ENCODE measurements at places on chromosomes 6 and 20.

DNA sequence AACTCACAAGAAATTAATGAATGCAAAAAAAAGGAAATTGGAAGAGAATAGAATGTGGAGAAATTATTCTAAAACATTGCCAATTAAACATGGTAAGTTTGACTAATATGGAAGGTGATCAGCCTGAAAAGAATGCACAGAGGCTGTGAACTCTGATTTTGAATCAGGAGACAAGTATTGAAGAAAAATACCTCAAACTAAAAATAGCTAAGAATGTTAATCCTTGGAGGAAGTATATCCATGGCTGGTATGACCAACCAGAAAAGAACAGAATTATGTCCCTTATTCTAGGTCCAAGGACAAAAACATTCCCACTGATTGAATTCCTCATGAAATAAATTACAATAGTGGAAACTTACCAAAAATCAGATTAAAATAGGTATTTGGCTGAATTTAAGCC lies 7.3 kb upstream of the RIMS1 start:
- no peak for DNase-seq

DNA sequence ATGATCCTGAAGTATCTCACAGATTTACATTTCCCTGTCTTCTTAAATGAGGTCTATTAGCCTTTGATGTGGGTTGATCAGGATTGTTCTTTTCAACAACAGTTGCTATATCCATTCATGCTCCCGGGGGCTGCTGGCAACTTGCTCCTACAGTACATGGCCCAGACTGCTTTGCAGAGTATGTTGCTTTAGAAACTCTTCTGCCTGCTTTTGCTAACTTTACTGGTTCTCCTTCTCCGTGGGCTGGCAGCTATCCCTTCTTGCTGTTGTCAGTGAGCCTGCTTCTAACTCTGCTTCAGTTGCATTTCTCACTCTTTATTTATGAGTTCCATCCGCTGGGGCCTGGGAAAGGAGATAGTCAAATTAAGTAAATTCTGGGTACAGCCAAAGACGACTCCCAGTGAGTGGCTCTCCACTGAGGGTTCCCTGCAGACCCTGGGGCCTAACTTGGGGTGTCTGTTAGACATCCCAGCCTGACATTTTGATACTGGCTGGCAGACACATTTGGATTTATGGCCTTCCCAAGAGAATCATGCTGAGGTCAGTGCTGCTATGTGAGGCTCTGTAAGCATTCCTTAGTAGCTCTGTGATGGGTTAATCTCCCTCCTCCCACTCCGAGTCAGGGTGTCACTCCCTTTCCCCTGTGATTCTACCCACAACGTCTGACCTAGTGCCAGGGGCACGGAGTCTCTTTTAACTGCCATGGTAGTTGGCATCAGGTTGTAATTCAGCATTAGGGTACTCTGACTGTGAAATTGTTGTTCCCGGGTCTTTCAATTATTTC lies 73.6 kb downstream of the SLX4IP start:
- no peak for DNase-seq

GRCh38 chr20:33277471-33278441 lies 5.3 kb upstream of the BPIFB1 start:
- no peak for DNase-seq

- DNase-seq: no peak
Measured at GRCh38 chr20:31860390-31861134, 9.8 kb downstream of the DUSP15 start.

- peak; percentile 82 for DNase-seq
Measured at GRCh38 chr20:51318058-51318949, 224.2 kb downstream of the NFATC2 start.

DNA sequence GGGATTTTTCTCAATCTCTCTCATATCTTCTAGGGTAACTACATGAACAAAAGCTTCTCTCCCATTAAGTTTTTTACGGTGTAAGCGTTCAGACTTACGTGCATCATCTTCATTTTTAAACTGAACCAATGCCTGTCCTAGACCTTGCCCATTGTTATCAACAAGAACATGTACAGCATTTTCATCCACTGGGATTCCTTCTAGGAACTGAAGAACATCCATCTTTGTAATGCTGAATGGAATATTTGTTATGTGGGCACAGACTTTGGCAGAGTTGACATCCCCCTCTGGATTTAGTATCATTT lies 11.3 kb downstream of the CPNE1 start:
- no peak for DNase-seq

GRCh38 chr6:67252663-67253062 lies 1382.4 kb upstream of the ADGRB3 start:
- no peak for DNase-seq

- peak; percentile 20 for DNase-seq
Measured at GRCh38 chr20:45949542-45950329, 15.3 kb downstream of the PCIF1 start.

GRCh38 chr20:24663496-24663895 lies 194.1 kb downstream of the SYNDIG1 start:
- no peak for DNase-seq

- DNase-seq: no peak
Measured at GRCh38 chr6:40714143-40714542, 127.0 kb upstream of the LRFN2 start.

GRCh38 chr20:16145919-16146318 lies 427.3 kb downstream of the KIF16B start:
- no peak for DNase-seq

GRCh38 chr6:10460096-10460495 lies 45.2 kb upstream of the TFAP2A start:
- no peak for DNase-seq

GRCh38 chr6:161476711-161477110 lies 202.8 kb upstream of the AGPAT4 start:
- no peak for DNase-seq

- DNase-seq: no peak
Measured at GRCh38 chr6:132368916-132369481, 32.3 kb downstream of the MOXD1 start.

- peak; percentile 71 for DNase-seq
Measured at GRCh38 chr6:6856538-6857523, 250.9 kb upstream of the RREB1 start.

GRCh38 chr6:66429210-66429609 lies 722.2 kb upstream of the EYS start:
- DNase-seq: no peak

DNA sequence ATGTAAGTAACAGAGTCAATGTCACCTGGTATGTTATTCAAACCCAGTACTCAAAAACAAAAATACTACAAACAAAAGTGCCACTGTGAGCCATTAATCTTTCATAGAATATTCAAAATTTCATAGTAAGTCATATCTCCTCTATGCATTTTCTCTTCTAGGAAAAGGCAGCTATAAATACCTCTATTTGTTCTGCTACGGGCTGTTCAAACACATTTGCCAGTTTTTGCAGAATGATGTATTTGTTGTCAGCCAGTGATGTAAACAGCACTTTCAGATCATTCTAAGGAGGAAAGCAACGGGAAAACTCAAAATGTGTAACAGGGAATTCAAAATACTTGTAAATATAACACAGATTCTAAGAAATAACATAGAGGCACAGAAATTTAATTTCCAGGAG lies 388.2 kb downstream of the SYNE1 start:
- DNase-seq: no peak

DNA sequence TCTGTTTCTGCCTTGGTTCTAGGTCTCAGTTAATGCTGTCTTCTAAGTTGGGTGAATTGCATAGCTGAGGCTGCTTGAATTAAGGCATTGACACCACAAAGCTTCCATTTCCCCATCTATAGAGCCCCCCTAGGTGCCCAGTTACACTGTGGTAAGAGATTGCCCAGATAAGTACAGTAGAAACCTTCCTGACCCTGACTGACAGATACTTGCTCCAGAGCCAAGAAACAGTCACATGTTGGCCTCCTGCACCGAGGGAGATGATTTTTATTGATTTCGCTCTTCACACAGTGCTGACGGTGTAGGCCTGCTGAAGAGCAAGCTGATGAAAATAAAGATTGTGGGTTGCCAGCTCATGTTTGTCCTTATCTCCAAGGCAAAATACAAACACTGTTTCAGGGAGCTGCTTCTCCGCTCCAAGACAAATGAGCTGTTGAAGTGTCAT lies 67.9 kb downstream of the TRMT11 start:
- no peak for DNase-seq

DNA sequence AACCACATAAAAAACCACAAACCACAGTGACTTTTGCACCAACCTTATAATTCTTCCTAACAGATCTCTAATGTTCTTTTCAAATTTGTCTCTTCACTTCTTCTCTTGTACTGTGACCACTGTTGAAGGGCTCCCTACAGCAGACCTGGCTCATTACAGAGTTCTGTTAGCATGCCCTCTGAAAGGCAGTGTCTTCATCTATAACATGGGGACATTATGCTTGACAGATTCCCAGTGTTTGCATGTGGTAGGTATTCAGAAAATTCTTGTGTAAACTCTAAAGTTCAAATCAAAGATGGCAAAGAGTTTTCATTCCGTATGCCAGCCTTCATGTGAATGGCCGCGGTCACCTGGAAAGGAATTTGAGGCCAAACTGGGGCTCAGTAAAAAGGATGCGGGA lies 182.6 kb downstream of the DHX35 start:
- no peak for DNase-seq

DNA sequence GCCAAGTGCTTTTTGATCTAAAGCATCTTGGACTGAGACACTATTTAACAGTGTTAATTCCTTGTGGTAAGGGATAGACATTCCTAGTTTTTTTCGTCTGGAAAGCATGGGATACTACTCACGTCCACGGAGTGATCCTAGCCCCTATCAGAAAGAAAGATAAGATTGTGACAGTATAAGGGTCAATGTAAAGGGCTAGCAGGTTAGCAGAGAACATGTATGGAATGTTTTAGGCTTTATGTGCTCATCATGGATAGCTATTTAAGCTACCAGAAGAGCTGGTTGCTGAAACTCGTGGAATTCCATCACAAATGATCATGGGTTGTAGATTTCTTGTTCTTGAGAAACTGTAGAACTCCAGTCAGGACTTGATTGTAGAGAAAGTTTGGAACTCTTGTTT lies 32.1 kb downstream of the CYB5R4 start:
- no peak for DNase-seq

DNA sequence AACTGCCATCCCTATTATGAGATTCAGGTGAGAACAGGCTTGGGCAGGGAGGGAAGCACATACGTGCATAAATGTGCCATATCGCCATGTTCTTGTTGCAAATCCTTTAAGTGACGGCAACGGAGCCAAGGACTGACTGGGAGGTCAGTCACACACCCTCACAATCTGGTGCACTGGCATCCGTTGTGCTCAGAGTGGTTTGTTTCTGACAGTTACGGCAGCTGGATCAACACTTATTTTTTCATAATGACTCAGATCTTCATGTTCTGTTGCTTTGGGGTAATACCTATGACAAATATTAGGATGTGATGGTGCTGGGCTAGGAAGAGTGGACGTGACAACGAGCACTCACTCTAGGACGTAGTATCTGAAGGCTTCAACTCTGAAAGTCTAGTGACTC lies 56.2 kb upstream of the PREP start:
- no peak for DNase-seq

DNA sequence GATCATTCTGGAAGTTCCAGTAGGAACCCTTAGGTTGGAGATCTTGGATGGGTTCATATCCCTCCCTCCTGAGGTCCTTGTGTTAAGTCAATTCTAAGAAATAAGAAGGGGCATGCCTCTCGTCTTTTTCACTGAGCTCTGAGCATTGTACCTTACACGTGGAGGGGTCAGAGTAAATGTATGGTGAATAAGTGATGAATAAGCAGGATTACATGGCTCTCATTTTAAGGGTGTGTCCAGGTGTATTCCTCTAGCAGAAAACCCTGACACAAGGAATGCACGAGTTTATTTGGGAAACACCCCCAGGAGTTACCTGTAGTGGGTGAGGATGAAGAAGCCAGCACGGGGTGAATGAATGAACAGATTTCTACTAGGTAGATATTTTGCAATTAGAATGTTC lies 400.2 kb downstream of the KIF16B start:
- DNase-seq: no peak

DNA sequence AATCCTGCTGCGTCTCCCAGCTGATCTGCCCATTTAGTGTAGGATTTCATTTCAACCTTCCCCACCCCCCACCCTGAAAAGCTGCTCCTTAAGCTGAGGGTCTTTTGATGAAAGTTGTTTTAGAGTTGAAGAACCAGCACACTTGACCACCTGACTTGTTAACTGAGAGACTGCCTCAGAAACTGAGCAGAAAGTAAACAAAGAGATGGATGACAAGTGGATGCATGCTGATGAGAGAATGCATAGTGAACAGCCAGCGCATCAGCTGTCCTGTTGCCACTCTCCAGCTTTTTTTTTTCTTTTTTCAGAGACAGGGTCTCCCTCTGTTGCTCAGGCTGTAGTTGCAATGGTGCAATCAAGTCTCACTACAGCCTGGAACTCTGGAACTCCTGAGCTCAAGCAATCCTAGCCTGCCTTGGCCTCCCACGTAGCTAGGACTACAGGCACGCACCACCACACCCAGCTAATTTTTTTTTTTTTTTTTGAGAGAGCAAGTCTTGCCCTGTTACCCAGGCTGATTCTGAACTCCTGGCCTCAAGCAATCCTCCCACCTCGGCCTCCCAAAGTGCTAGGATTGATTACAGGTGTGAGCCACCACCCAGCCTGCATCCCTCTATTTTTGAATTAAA lies 9.5 kb downstream of the RPL10A start:
- no peak for DNase-seq

GRCh38 chr20:61321481-61321880 lies 69.4 kb downstream of the CDH4 start:
- no peak for DNase-seq

DNA sequence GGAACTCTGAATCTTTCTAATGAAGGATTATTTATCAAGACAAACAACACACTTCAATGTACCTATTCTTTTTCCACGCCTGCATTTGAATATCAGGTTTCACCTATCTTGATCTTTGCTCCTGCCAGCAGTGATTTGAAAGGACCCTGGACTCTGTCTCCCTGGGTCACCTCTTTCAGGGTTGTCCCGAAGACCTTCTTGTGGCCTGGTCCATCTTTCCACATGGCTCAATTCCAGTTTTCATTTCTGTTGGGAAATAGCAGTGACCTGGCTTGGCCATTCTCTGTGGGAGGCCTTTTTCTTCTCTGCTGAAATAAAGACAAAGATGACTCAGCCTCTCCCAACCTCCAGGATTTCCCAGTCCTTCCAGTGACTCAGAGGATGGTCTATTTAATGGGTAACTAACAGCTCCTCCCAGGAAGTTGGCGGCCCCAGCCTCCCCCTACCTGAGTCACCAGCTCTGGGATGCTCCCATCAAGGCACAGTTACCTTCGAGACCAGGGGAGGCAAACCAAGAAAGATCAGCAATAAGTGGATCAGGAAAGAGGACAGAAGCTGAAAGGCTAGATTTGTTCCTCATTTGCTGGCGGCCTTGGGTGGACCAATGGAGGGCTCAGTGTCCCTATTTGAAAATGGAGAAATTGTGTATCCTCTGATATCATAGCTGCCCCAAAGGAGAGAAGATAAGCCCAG lies 120.2 kb upstream of the RNF24 start:
- no peak for DNase-seq

DNA sequence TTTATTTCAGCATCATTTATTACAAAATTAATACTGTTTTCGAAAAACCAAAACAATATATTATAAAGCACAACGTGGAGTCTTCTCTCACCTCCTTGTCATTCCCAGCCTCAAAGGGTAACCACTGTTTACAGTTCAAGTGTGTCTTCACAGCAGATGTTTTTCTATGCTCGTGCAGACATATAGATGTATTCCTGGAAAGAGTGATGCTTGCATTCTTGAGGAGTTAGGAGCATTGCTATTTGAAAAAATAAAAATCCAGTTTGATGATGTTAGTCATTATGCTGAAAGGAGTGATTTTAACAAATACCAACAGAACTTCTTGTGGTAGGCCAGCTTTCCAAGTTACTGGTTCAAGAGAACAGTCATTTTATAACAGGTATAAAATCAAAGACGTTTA lies 234.9 kb downstream of the BCKDHB start:
- DNase-seq: no peak

Measured in D341Med (cell line).